ENCODE measurements at places on chromosomes 4 and X.
A peak's percentile ranks its signal among the peaks of the same experiment; 100 is the strongest.

- peak; percentile 34 for DNase-seq
These were observed 30.4 kb downstream of the CFAP299 start for GRCh38 chr4:80365928-80366327.

- DNase-seq = no peak
These were observed 268.1 kb downstream of the ANK2 start for GRCh38 chr4:113317523-113317922.

DNA sequence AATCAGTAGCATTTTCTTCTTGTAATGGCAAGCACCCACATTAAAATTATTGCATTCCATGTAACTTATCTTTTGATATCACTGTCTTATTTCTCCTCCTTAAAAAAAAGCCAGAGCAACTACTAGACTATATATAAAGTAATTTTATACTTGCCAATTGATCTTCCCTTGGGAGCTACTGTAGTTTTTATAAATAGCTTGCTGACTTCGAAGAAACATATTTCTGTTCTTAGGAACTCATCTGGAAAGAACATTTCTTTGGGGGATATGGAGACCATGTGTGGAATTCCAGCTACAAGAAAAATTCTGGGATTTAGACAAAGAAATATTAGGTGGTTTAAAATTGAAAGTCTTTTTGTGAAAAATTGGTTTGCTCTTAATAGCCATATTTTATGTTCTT, 94.9 kb downstream of the BMPR1B start:
- DNase-seq = no peak

GRCh38 chr4:68283714-68284113, 38.2 kb upstream of the TMPRSS11B start:
- no peak for DNase-seq

DNA sequence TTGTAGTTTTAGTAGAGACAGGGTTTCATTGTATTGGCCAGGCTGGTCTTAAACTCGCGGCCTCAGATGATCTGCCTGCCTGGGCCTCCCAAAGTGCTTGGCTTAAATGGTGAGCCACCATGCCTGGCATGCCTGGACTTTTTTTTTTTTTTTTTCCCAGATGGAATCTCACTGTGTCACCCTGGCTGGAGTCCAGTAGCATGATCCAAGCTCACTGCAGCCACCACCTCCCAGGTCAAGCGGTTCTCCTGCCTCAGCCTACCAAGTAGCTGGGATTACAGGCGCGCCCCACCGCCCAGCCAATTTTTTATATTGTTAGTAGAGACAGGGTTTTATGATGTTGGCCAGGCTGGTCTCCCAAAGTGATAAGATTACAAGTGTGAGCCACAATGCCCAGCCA, 8.4 kb downstream of the UBE2K start:
- DNase-seq = no peak

Measured in SK-N-SH (cell line).